ENCODE measurements at places on chromosomes 3 and 15.

DNA sequence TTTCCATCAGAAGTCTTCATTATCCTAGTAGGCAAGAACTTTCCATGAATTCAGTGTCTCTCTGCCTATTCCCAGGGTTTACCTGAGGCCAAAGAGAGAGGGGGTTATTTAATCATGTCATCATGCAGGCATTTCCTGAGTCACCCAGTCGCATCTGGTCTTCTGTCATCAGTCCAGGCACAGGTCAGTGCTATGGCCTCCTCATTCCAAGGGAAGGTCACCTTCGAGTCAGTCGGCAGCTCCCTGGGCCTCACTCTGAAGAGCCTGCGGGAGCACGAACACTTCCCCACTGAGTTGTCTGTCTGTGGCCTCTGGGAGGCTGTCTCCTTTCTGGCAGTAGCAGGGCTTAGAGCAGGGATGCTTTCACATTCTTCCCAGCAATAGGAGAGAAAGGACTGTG is 26.2 kb upstream of the LRTM1 start:
- DNase-seq, result no peak

DNA sequence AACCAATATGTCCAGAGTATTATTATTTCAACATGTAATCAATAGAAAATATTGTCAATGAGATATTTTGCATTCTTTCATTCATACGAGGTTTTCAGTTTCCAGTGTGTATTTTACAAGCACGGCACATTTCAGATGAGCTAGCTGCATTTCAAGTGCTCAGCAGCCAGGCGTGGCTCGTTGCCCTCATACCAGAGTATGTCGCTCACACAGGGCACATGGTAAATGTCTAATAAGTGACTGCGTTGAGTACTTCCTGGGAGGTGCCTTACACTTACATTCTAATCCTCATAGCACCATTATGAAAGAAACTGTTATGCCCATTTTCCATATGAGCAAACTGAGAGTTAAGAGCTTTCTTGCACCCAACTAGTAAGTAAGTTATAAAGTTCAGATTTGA is 47.4 kb downstream of the TMEM266 start:
- DNase-seq, result no peak

- DNase-seq, result no peak
Measured at GRCh38 chr3:196988241-196989029, 19.8 kb upstream of the PIGZ start.

DNA sequence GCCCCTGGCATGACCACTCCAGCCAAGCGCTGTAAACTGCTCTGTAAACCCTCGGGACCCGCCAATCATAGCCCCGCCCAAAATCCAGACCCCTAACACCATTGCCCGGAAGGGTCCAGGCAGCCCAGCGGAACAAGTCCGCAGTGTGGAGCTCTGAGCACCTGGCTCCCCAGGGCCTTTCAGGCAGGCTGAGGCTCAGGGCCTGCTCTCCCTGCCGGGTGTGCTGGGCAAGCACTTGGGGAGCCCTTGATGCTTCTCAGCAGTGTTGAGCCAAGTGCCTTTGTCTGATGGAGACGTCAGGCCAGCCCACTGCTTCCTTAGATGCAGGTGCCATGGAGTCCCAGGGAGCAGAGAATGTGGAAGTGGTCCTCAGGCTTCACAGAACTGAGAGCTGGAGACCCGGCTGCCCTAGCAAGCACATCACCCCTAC is 106.2 kb downstream of the TLE3 start:
- no peak for DNase-seq

GRCh38 chr3:170154569-170155143 is 26.9 kb downstream of the PHC3 start:
- DNase-seq, result no peak
